ENCODE measurements at places on chromosomes 4 and X.

DNA sequence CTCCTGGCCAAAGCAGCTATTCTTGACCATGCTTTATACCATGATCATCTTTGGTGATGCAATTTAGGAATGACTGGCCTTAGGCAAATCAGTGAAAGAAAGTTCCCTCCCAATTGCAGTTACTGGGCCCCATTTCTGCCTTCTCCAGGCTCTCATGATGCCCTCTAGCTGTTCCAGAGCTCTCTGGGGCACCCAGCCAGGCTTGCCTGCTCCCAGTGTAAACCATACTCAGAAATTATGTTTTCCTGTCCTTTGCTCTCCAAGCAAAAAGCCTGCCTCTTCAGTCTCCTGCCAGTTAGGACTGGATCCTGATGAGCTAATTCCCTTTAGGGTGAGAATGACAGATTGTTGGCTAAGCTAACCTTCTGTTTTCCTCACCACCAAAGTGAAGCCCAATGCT, 85.3 kb upstream of the RBPJ start:
- no peak for DNase-seq

GRCh38 chr4:26784207-26784865, 76.3 kb upstream of the STIM2 start:
- DNase-seq, result no peak

- no peak for DNase-seq
These were observed 41.9 kb downstream of the RRAGB start for GRCh38 chrX:55759478-55759877.

- no peak for DNase-seq
These were observed 32.1 kb downstream of the HUWE1 start for GRCh38 chrX:53654376-53654775.

GRCh38 chr4:186958726-186959350, 235.2 kb upstream of the FAT1 start:
- no peak for DNase-seq

DNA sequence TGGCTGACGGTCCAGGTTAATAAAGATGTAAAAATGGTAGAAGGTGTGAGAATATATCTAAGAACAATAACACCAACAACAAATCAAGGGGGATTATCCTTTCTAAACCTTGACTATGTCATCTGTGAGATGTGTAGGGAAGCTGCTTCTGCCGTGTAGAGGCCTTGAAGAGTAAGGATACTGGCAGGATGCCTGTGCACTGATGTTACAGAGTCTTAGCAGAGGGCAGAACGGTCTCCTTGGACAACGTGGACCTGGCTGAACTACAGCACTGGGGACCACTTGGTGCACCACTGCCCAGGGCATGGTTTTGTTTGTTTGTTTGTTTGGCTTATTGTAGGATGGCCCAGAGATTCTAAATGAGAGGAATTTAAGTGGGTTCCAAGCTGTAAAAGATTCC, 33.5 kb downstream of the GPAT3 start:
- no peak for DNase-seq

DNA sequence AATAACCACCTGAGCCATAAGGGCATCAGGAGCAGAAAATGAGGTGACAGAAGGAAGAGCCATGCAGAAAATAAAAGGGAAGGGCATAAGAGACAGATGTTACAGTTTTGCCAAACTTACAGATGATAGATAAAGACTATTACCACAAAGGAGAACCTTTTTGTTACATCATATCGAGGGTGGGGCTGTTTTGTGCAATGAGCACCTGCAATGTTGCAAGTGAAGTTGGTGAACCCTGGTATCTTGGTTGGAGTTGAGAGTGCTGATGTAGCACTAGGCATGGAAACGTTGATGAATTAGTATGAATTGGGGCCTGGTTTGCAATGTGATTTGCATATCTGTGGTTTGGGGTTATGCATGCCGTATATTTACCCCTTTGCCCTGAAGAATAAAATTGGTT, 119.8 kb upstream of the TEX13D start:
- no peak for DNase-seq

- no peak for DNase-seq
These were observed 355.3 kb upstream of the AMOT start for GRCh38 chrX:113195949-113196348.

DNA sequence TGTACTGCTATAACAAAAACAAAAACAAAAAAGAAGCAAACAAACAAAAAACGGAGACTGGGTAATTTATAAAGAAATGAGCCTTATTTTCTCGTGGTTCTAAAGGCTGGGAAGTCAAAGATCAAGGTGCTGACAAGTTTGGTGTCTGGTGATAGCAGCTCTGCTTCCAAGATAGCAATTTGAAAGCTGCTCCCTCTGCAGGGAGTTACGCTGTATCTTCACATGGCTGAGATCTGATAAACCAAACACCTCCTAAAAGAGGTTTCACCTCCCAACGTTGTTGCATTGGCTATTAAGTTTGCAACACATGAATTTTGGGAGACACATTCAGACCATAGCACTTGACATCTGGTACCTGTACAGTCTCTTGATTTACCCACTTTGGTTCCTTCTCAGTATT, 854.2 kb downstream of the CENPC start:
- no peak for DNase-seq

DNA sequence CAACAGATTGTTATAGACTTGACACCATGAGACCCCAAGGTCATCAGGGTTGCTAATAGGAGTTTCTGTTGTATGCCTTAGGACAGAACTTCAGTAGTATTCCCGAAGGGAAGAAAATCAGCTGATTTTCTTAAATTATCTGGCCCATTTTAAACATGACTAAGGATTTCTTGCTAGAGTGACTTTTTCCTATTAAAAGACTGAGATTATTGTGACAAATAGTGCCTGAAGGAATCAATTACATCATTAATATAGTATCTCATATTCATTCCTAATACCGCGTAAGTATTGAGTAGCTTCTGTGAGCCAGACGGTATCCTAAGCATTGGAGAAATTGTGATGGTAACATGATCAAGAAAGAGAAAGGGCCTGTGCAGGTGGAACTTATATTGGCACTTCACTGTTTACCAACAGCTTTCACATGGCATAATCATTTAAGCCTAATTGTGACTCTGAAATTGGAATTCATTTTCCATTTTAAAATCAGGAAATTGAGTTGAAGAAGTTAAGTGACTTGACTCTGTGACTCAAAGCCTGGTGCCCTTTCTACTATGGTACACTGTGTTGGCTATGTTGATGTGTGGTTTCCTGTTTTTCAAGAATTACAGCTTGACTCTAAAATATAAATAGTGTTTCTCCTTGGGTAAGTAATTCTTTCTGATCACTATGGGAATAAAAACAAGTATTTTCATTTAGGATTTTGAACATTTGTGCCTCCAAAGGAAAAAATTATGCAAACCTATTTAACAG, 4.1 kb downstream of the AFF1 start:
- no peak for DNase-seq

GRCh38 chrX:130770615-130771014, 132.4 kb downstream of the ENOX2 start:
- DNase-seq, result no peak

- DNase-seq, result no peak
These were observed 577.9 kb upstream of the ZFP42 start for GRCh38 chr4:187417721-187418120.

GRCh38 chr4:182263562-182263961, 20.4 kb downstream of the TENM3 start:
- DNase-seq, result no peak

GRCh38 chrX:50211510-50211909, 6.9 kb downstream of the CCNB3 start:
- no peak for DNase-seq

- DNase-seq, result no peak
These were observed 14.6 kb downstream of the AMOT start for GRCh38 chrX:112826023-112826422.

DNA sequence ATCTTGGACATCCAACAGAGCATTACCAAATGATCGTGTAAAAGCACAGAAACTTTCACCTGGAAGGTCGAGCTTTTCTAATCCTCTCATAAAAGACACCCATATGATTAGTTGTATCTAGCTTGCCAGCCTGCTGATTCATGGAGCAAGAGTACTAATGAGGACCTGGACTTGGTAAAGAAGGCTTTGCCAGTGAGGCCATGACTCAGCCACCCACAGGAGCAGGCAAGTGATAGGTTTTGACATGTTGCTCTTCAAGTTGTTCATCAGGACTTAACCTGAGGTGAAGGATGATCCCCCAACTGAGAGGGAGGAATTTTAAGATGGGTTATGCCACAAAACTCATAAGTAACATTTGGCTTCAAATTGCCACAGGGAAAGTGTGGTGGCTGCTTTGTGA, 24.7 kb upstream of the EPGN start:
- no peak for DNase-seq

DNA sequence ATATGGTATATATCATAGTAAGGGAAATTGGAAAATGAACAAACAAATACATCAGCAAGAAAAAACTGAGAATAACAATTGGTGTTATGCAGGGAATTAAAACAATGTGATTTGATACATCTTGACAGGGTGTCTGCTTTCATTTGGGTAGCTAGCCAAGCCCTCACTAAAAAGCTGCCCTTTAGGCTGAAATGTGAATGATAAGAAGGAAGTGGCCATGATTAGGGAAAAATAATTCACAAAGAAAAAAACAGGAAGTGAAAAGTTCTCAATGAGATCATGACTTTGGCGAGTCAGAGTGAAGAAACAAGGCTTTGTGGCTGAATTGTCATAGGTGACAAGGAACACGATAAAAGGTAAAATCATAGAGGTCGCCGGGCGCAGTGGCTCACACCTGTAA, 675.8 kb upstream of the SLIT2 start:
- DNase-seq, result no peak

- DNase-seq, result no peak
These were observed 19.9 kb upstream of the CEP135 start for GRCh38 chr4:55928846-55929245.

- DNase-seq, result no peak
These were observed 710 bp downstream of the PRKG2 start for GRCh38 chr4:81214144-81214880.

DNA sequence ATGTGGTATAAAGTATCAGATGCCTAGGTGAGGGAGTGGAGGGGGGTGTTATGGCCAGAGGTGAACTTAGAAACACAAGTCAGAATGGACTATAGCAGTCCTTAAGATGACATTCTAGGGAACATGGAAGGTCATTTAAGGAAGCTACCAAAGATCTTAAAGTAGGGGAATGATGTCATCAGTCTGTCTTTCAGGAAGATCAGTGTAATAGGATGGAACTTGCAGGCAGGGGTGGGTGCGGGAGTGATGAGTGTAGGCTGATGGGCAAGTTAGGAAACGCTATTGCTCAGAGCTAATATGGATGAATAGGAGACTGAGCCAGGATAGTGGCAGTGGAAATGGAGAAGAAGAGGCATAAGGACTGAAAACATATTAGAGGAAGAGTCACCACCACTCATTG, 27.5 kb upstream of the CWH43 start:
- no peak for DNase-seq

DNA sequence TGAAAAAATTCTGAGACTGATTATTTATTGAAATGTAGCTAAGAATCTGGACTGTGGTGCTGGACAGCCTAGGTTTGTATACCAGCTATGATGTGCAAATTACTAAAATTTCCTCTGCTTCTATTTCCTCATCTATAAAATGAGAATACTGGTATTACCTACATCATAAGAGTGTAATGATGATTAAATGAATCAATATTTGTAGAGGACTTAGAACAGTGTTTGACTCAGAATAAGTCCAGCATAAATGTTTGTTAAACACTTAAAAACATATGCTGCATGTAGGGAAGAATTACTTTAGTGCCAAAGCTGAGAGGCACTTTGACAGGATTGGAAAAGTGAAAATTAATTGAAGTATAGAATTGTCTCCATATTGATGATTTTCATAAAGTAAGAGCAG, 55.3 kb upstream of the TMPRSS11F start:
- DNase-seq, result no peak

DNA sequence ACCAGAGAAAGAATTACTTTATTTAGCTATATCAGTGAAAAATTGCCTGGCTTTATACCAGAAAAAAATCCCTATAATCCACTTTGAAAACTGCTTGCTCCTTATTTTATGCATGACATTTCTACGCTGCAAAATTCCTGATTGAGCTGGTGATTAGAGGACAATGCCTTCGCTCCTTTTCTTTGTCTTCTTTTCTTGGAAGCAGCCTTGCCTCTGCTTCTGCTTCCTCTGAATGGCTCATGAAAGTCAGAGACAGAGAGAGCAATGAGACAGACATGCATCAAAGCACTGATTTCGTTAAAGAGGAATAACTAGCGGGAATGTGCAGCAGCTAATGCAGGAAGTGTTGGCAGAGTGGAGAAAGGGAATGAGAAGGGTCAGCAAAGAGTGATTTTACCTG, 294.3 kb upstream of the IGFBP7 start:
- DNase-seq, result no peak

DNA sequence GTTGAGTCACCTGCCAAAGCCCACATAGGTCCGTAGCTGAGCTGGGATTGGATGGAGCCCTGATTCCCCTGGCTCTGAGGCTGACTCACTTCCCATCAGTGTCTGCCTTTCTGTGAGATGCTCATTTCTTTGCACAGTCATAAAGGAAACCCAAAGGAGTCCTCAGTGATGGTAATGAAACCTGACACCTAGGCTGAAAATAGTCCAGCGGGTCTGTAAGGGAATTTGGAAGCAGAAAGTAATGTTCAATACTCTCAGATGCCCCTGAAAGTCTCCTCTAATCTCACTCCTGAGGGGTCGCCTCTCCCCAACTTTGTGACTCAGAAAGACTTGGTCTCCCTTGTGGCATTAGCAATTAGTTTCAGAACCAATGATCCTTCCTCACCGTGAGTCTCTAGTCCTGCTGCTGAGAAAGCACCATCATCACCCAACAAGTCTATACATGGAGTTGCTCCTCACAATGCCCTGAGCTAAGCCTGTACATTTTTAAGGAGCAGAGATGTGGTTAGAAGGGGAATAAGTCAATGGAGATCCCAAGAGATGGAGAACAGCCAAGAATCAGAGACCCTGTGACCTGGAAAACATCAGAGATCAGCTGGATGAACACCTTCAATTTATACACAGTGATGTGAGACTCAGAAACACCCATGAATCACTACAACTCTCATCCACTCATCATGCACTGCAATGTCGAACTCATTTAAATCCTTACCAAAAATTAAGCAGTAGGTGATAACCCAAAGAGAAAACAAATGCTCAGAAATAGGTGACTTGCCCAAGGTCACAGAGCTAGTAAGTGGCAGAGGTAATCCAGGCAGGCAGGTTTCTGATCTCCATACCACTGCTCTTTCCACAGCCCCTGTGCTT, 219.0 kb upstream of the CPEB2 start:
- DNase-seq, result no peak

GRCh38 chr4:184792950-184793555, 32.7 kb downstream of the ACSL1 start:
- DNase-seq, result no peak
